ENCODE measurements at places on chromosomes 16 and 17.

DNA sequence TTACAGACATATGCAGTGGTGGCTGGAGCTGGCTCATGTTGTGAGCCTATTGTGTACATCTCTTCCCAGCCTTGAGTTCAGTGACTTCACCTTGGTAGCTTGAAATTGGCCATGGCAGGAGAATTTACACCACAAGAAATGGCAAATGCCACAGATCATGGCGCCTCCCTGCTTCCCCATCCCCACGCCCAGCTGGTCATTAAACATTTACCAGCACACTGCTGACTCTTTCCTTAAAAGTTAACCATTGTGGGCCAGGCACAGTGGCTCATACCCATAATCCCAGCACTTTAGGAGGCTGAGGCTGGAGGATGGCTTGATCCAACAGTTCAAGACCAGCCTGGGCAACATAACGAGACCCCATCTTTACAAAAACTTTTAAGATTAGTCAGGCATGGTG, 22.6 kb upstream of the ITGB4 start:
- DNase-seq = no peak

GRCh38 chr17:80180192-80180591, 10.4 kb downstream of the CARD14 start:
- DNase-seq = no peak

GRCh38 chr16:3999479-4000325, 116.5 kb downstream of the ADCY9 start:
- peak; percentile 81 for DNase-seq

GRCh38 chr16:84820305-84820684, 510 bp downstream of the CRISPLD2 start:
- DNase-seq = no peak

DNA sequence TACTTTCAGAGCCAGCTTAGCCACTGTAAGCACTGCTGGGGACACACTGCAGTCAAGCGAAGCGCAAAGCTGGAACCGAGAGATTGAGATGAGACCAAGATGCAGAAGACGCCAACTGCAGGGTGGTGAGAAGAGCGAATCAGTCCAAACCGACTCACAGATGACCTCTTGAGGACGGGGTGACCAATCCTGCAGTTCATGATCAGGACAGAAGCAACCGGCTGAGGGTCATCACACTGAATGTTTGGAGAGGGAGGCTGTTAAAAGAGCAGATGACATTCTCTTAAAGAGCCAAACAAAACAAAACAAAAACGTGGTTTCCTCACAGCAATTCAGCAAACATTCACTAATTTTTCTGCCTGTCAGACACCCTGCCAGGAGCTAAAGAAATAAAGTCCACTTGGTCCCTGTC, 8.5 kb downstream of the HASPIN start:
- peak; percentile 59 for DNase-seq

DNA sequence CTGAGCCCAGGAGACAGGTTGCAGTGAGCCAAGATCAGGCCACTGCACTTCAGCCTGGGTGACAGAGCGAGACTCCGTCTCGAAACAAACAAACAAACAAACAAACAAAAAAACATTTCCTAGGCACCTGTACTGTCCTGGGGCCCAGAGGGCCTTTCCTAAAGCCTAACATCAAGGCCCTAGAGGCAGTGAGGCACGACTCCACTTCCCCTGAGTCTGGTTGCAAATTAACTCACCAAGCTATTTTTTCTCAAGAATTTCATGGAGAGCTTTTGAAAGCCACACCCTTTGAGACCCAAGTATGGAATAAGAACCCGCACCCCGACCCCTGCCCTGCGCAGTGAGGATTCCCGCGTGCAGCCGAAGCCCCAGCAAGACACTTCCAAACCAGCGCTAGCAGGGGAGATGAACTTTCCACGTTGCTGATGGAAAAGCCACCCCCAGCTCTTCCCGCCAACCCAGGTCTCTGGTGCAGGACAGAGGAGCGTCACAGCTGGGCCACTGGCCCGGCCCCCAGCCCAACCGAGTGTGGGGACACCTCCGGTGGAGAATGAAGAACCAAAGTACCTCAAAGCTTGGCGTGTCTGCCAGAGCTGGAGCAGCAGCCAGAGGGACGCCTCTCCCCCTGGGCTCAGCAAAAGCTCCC, 1.2 kb downstream of the CHST5 start:
- no peak for DNase-seq

GRCh38 chr16:25052530-25052929, 37.4 kb upstream of the ARHGAP17 start:
- DNase-seq = no peak

DNA sequence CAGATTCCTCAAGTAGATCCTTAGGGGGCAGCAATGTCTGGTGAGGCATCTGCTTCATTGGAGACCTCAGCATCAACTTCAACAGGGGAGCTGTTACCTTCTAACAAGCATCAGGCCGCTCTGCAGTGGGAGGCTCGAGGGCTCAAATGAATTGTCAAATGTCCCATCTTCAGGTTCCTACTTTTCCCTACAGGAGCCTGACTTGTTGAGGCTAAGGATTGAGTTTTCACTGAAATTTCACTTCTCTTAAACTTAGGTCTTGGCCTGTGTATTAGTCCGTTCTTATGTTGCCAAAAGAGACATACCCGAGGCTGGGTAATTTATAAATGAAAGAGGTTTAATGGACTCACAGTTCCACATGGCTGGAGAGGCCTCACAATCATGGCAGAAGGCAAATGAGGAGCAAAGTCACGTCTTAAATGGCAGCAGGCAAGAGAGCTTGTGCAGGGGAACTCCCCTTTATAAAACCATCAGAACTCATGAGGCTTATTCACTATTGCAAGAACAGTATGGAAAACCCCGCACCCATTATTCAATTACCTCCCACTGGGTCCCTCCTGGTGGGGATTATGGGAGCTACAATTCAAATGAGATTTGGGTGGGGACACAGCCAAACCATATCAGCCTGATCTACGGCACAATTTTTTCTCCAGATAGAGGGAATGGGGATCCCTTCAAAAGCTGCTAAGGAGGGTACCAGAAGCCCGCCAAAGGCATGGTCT, 5.1 kb upstream of the CD300LD start:
- DNase-seq = no peak

DNA sequence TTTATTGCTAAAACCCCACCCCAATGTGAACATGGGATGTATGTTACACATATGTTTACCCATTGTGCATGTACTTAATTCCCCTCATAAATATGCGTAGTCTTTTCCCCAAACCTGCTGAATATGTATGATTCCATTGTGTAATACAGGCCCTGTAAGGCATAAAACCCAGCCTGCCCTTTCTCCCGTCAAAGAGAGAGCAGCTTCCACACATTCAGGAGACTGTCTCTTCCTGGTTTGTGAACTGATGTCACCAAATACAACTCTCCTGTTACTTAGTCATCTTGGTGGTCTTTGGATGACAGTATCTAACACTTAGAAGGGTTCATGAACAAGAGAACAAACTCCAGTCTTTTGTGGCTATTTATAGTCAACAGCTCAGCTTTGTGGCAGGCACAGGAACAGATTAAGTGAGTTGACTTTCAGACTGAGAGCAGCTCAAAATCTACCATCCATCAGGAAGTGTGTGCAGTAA, 24.7 kb upstream of the TMC7 start:
- DNase-seq = peak; percentile 40

DNA sequence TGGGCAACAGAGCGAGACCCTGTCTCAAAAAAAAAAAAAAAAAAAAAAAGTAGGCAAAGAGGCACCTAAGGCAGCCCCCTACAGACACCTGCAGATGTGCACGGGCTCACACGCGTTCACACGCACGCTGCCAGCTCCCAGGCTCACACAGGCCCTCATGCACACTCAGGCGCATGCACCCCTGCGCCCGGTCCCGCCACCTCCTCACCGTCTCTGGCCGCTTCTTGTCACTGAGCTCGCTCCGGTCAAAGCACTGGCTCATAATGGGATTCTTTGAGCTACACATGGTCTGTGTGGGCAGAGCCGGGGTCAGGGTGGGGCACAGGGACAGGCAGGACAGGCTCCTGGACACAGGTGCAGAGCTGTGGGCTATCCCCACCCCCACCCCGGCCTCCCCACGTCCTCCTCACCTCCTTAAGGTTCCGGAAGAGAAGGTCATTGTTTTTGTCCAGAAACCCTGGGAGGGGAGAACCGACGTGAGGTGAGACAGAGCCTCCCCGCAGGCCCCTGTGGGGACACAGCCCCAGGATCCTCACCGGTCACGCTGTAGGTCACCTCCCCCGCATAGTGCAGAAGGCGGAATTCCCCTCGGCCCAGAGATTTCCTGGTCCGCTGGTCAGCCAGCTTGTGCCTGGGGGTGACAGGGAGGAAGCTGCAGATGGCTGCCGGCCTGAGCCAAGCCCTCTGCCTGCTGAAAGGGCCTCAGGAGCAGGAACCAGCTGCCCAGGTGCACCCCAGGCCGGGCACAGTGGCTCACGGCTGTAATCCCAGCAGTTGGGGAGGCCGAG, 17.9 kb downstream of the MYO1C start:
- no peak for DNase-seq

DNA sequence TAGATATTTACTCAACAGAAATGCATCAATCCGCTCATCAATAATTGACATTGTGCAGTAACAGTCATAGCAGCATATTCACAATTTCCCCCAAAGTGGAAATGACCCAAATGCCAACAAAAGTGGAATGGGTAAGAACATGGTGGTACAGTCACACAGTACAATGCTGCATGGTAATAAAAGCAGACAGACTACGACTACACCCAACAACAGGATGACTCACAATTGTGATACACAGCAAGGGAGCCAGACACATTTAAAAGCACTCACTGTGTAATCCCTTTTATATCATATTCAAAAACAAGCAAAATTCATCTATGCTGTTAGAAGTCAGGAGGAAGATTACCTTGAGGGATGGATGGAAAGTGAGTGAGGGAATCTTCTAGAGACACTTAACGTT, 76.5 kb upstream of the NUDT7 start:
- DNase-seq = peak; percentile 10

DNA sequence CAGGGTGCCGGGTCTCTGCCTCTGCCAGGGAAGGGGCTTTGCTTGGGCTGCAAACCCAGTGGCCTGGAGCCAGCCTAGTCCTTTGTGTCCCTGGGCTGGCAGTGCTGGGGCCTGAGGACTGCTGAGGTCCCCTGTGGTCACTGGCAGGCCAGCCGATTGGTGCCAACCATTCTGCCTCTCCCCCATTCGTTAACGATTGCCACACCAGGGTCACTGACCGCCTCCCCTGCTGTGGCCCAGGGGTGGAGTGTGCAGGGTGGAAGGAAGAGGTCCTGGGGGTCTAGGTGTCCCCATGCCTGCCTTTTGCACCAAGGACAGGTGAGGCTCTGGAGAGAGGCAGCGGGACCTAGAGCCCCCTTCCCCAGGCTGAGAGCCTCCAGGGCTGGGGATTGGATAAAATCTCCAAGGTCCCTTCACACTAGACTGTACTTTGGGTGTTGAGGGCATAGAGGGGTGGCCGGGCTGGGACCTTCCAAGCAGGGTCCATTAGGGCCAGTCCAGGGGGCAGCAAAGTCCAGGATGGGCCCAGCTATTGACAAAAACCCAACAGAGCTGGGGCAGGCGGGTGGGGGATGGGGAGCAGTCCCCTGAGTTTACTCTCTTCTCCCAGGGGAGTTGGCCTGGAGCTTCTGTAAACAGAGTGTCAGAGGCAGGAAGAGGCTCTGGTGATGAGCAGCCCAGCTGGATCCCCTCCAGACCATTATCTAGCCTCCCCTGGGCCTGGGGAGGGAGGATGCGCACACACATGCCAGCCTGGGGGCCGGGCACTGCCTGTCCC, 1.1 kb downstream of the VASN start:
- DNase-seq = no peak

DNA sequence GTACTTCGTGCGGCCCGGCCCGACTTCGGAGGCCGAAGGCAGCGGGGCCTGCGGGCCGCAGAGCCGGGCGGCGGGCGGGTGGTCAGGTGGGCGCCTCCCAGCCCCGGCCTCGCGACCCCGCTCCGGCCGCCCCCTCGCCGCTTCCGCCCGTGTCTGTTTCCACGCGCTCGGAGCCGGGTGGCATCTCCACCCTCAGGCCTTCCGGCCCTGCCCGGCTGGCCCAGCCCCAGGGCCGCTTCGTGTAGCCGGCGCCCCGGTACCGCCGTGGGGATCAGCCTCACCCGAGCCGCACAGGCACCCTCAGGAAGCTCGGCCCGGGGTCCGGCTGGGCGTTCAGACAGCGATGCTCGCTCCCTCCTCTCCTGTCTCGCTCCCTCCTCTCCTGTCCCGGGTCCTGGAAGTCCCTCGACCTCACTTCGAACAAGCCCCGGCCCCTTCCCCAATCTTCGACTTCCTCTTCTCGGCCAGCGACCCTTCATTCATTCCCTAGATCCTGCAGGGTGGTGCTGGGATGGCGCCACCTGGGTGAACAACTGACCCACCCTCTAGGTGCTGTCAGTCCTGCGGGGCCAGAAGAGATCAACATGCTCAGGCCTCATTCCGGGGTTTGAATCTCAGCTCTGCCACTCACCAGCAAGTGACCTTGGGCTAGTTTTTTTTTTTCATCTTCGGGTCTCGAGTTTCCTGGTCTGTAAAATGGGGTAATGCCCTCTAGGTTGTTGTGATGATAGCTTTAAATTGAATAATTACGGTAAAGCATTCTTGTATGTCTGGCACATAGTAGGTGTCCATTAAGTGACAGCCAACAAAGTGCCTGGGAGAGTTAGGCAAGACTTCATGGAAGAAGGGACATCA, 610 bp downstream of the VPS4A start:
- DNase-seq = peak; percentile 28

DNA sequence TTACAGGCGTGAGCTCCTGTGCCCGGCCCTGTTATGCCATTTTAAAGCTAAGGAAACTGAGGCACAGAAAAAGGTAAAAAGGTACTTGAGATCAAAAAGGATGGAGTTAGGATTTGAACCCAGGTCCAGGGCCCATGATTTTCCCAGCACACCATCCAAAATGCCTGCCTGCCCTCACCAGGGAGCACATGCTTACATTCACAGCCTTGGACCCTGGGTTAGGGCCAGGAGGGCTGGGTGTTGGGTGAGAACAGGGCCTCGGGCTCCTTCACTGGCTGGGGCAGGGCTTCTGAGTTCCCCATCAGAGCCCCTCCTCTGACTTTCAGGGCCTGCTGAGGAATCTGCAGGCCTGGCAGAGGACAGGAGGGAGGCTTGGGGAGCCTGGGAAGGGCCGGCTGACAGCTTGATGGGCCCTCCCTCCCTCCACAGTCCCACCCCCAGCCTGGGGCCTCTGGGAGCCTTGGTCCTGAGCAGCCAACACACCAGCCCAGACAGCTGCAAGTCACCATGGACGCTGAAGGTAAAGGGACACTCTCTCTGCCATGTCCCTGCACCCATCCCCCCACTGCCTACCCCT, at the start of gene QPRT:
QPRT (plus strand) TSS at position 490 of the 577 bp plus-strand sequence; CDS start at position 508, 18 bp downstream.
- peak; percentile 37 for DNase-seq

- no peak for DNase-seq
Measured at GRCh38 chr16:30528799-30529457, 2.6 kb upstream of the ZNF768 start.

DNA sequence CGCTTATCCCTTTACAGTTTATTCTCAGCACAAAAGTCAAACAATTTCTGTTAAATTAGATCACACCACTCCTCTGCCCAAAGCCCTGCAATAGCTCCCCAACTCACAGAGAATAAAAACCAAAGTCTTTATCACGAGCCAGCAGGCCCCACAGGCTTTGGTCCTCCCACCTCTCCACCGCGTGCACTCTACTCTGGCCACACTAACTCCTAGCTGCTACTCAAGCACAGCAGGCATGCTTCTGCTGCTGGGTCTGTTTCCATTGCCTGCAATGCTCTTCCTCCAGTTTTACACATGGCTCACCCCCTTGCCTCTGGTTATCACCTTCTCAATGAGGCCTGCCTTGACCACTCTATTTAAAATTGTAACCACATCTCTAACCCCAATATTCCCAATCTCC, 27.6 kb downstream of the HELZ start:
- no peak for DNase-seq

- DNase-seq = no peak
Measured at GRCh38 chr16:74232806-74233465, 63.7 kb upstream of the PSMD7 start.
